ENCODE measurements at places on chromosomes 11 and 22. TPM values are rescaled to one million over a fixed set of nuclear protein-coding genes. Genes with fewer than 3 reads are reported as not detected.

Gene OR52E2
- not detected for total RNA-seq

Gene INSC
- under 0.01 TPM for total RNA-seq

Gene GRM5
- under 0.01 TPM for total RNA-seq

Gene HSD17B12
- total RNA-seq, result 148 TPM

Gene LDHAL6A
- not detected for total RNA-seq

Gene RAC2
- 8.1 TPM for total RNA-seq

Gene GTSE1
- total RNA-seq, result 10.4 TPM

Gene TRIM49
- total RNA-seq, result not detected

Gene ZBTB16
- 0.32 TPM for total RNA-seq

Gene TSPAN18
- total RNA-seq, result 0.64 TPM

Gene TBX1
- under 0.01 TPM for total RNA-seq

Gene PGA4
- total RNA-seq, result not detected

Gene EIF4G2
- total RNA-seq, result 1,093 TPM

Gene ANGPTL5
- total RNA-seq, result not detected

Gene TMEM151A
- total RNA-seq, result under 0.01 TPM

Gene MS4A14
- not detected for total RNA-seq

Gene LRP5
- 28.3 TPM for total RNA-seq

Gene ATL3
- 123 TPM for total RNA-seq

Gene KRTAP5-1
- total RNA-seq, result not detected

Gene IGSF9B
- under 0.01 TPM for total RNA-seq

Gene LRP4
- total RNA-seq, result 3.5 TPM

Gene NEFH
- total RNA-seq, result 0.32 TPM

Gene MPPED2
- total RNA-seq, result not detected

Data from fibroblast of villous mesenchyme (primary cell).